ENCODE measurements at places on chromosomes 1 and 21.

GRCh38 chr1:221162352-221162751 lies 283.1 kb downstream of the HLX start:
- DNase-seq: no peak

- no peak for DNase-seq
Observed at GRCh38 chr1:227779685-227780084, 35.8 kb upstream of the PRSS38 start.

DNA sequence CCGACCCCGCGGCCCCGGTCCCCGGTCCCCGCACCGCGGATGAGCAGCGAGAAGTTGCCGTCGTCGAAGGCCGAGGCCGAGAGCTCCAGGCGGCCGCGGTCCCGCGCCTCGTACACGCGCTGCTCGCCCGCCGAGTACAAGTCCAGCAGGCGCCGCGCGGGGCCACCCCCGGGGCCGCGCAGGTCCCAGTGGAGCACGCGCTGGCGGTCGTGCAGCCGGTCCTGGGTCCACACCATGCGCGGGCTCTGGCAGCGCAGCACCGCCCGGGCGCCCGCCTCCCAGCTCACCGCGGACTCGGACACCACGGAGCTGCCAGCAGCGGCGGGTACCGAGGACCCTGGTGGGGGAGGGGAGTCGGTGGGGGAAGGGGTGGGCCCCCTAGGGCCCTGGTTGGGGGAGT lies 2.9 kb downstream of the MXRA8 start:
- DNase-seq: no peak

GRCh38 chr21:28851645-28852044 lies 141.0 kb downstream of the LTN1 start:
- no peak for DNase-seq

GRCh38 chr1:153646672-153647345 lies 11.7 kb upstream of the SNAPIN start:
- DNase-seq: no peak
